ENCODE measurements at places on chromosomes 4 and X.

DNA sequence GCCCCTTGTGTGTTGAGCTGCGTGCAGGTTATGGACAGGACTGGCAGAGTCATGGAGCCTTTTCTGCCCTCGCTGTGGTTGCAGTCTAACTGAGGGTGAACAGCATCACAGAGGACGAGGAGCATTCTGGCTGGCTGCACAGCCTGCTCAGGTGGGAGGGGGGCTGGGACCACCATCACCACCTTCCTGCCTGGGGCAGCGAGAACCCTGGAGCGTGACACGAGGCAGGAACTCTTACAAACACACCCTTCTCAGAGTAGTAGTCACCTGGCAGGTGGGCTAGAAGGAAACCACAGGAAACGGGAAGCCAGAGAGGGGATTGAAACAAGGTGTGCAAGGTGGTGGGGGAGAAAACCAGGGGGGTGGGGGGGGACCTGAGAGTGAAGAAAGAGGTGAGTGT, 25.6 kb downstream of the TKTL1 start:
- H3K4me3 ChIP-seq, result no peak overlapping the region
- no peak for DNase-seq
- no peaks in the 10 kb centered on the region for H3K27me3 ChIP-seq
- H3K27ac ChIP-seq, result no peak overlapping the region

GRCh38 chr4:34170946-34171345, 2073.4 kb downstream of the ARAP2 start:
- H3K27ac ChIP-seq, result no peak overlapping the region
- H3K4me3 ChIP-seq, result no peak overlapping the region
- no peak for DNase-seq
- H3K4me1 ChIP-seq, result no peaks in the 10 kb centered on the region
- H3K27me3 ChIP-seq, result no peaks in the 10 kb centered on the region

DNA sequence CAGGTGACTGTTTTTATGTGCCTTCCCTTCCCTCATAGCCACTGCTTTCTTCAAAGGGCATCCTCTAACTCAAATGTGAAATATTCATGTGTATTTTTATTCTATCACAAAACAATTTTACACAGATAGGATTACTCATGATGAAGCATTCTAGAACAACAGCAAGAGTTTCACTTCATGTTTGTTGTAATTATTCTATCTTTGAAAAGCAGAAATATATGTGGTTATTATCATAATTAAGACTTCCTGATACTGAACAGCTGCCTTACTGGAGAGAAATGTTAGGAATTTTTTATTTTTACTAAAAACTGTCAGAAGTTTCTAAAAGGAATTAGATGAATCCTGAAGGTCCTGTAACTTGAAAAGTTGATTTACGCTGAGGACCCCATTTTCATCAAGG, 229.1 kb downstream of the PALLD start:
- peaks cover 26% of the 10 kb centered on the region for H3K4me1 ChIP-seq
- no peak overlapping the region for H3K4me3 ChIP-seq
- no peaks in the 10 kb centered on the region for H3K36me3 ChIP-seq
- no peak for DNase-seq
- H3K27ac ChIP-seq, result no peak overlapping the region

GRCh38 chr4:108830509-108831244, 67.8 kb upstream of the ETNPPL start:
- H3K27ac ChIP-seq, result no peak overlapping the region
- no peaks in the 10 kb centered on the region for H3K27me3 ChIP-seq
- H3K4me3 ChIP-seq, result no peak overlapping the region
- H3K36me3 ChIP-seq, result no peaks in the 10 kb centered on the region

GRCh38 chr4:91935217-91935616, 368.5 kb upstream of the GRID2 start:
- DNase-seq, result no peak
- no peak overlapping the region for H3K4me3 ChIP-seq
- H3K27ac ChIP-seq, result no peak overlapping the region
- no peaks in the 10 kb centered on the region for H3K27me3 ChIP-seq
- H3K36me3 ChIP-seq, result no peaks in the 10 kb centered on the region

- no peak for DNase-seq
- peak overlapping the region; percentile 23 for H3K27ac ChIP-seq
- no peak overlapping the region for H3K4me3 ChIP-seq
- H3K4me1 ChIP-seq, result no peaks in the 10 kb centered on the region
Measured at GRCh38 chr4:99180382-99181070, 36.4 kb upstream of the ADH4 start.

All from right atrium auricular region (tissue), 2 donors.